ENCODE measurements at places on chromosomes 16 and 17.
A peak's percentile ranks its signal among the peaks of the same experiment; 100 is the strongest.

DNA sequence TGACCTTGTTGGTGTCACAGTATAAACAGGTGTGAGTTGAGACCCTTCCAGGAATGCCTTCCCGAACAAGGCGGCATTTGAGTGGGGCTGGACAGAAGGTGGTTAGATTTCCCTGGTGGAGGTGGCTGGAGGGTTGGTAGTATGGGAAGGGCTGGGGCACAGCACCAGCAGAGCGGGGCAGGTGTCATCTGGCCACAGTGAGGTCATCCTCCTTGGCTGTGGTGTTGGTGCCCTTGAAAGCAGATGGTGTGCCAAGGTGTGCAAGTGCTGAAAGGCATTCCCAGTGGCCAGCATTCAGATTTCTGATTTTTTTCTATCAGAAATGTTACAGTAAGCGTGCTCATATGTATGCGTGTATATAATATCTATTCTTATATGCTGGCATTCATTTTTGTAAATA is 126.6 kb downstream of the LAT start:
- no peak for DNase-seq

- DNase-seq, result no peak
Measured at GRCh38 chr17:81713556-81714411, 1.7 kb downstream of the SLC25A10 start.

GRCh38 chr16:48526058-48526957 is 83.7 kb downstream of the N4BP1 start:
- DNase-seq, result no peak

DNA sequence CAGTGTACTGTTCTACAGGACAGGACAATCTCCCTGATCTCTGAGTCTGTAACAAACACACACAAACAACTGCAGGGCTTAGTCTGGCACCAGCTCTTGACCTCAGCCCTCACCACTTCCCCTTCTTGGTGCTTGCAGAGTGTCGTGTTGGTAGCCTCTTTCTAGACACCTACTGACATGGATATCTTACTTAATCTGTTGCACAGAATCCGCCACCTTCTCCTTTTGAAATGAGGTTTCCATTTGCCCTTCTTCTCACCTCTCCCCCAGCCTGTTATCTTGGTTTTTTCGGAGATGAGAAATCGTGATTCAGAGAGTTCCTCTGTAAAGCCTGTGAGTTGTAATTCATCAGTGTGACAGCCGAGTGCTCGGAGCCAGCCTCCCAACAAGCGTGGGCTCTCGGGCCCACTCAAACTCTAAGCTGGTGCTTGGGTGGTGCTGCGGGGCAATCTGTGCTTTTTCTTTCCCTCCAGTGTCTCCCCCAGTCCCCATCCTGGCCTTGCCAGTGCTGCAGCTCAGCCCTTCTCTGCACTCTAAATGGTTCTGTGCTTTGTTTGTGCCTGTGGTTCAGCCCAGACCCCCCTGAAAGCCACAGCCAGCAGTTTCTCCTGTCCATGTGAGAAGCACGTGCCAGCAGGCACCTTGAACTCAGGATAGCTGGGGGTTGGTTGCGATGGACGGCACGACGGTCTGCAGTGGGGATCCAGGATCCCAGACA is 28.1 kb downstream of the KIAA0513 start:
- peak; percentile 68 for DNase-seq

GRCh38 chr17:4940555-4941318 is 669 bp downstream of the RNF167 start:
- DNase-seq, result no peak

DNA sequence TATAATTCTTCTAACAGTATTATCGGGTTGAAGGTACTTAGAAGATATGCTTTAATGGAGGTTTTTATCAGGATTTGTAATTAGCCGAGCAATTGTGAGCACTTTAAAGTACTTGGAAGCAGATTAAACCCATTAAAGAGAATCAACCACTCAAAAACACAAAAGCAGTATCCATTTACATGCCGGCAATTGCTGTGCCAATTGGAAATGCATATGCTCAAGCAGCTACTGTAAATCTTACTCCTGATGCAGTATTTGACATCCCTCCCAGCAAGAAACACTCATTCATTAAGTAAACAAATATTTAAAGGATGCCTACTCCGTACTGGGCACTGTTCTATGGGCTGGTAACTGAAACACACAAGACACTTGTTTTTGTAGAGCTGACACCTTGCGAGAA is 11.4 kb upstream of the CCL1 start:
- DNase-seq, result no peak

- no peak for DNase-seq
Measured at GRCh38 chr16:56354016-56354415, 71.3 kb downstream of the AMFR start.

DNA sequence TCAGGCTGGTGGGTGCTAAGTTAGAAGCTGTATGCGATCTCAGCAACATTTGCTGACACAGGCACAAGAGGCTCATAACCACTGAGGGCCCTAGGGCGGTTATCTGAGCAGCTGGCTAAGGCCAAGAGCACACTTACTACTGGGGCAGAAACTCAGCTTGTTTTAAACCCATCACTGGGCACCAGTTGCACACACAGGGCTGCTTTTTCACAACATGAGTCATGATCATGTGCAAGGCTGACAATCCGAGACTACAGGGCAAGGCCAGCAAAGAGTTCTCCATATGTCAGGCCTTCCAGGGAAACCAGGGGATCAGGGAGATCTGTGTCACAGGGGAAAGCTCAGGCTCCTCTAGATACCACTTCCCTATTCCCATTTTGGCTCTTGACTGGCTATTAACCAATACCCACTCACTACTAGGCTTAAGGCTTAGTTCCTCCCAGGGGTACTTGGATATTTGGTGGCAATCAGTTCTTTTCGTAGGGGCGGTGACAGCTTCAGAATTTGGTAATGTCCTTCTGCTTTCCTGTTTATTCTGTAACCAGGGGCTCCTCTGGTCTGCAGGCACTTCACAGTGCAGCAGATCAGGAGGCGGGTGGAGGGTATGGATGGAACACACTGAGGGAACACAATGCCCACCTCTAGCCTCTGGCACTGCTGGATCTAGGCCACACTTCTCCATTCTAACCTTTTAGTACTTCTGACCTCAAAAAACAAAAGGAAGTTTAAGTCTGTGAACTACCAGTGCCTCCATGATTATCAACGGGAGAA is 44.9 kb upstream of the ERN1 start:
- peak; percentile 33 for DNase-seq
